ENCODE measurements at places on chromosomes 6 and 20.
A peak's percentile ranks its signal among the peaks of the same experiment; 100 is the strongest.

GRCh38 chr6:135707426-135707825 lies 144.1 kb upstream of the PDE7B start:
- no peak for DNase-seq

DNA sequence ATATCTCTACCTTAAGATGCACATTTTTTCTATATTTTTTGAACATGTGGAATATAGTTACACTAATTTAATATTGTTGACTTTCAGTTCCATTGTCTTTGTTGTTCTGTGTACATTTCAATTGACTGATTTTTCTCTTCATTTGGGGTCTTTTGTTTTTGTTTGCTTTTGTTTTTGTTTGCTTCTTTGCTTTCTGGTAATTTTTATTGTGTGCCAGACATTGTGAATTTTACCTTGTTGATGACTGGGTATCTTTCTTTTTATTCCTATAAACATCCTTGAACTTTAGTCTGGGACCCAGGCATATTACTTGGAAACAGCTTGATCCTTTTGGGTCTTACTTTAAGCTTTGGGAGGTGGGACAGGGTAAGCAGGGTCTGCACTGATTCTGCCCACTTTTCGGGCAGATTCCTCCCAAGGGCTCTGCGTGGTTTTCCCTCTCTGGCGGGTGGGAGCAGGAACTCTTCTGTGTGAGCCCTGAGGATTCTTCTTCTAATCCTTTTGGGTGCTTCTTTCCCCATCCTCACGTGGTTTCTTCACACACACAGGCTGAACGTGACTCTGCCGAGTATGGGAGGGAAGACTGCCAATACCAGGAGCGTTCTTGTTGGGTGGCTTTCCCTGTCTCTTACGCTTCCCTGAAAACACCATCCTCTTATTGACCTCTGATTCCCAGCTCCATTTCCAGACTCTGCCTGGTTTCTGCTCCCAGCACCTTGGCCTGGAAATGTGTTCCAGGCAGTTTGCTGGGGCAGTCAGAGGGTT lies 200.5 kb downstream of the ARID1B start:
- DNase-seq: no peak

DNA sequence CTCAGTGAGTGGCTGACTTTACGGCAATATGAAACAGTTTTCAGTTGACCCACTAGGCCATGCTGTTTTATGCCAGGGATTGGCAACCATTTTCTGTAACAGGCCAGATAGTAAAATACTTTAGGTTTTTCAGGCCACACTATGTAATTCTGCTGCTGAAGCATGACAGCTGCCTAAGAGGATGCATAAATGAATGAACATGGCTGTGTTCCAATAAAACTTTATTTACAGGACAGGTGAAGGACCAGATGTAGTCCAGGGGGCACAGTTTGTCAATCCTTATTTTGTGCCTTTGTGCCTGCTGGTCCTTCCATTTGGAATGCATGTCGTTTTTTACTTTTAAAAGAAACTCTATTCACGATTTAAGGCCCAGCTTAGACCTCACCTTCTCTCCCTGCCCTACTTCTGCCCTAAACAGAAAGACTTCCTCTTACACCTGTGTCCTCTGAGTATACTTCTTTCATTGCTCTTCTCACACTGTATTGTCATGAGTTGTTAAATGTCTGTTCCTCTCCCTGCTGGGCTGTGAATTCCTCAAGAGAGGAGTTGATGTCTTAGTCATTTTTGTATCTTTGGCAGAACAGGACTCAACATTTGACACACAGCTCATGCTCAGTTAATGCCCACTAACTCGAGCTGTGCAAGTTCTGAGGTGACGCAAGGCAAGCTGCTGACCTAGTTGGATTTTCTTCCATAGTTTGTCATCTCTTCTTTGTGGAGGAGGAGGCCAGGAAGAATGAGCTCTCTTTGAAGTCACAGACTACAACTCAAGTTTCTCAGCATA lies 90.1 kb upstream of the MAP7 start:
- DNase-seq: no peak

GRCh38 chr20:49482621-49483017 lies at the start of gene KCNB1:
KCNB1 (minus strand) TSS chr20:49482668; CDS start chr20:49482480, 188 bp downstream.
- peak; percentile 37 for DNase-seq

- no peak for DNase-seq
These were observed 118.3 kb downstream of the KIF13A start for GRCh38 chr6:17869010-17869752.

GRCh38 chr6:102501615-102502014 lies 1108.1 kb downstream of the GRIK2 start:
- DNase-seq: no peak

DNA sequence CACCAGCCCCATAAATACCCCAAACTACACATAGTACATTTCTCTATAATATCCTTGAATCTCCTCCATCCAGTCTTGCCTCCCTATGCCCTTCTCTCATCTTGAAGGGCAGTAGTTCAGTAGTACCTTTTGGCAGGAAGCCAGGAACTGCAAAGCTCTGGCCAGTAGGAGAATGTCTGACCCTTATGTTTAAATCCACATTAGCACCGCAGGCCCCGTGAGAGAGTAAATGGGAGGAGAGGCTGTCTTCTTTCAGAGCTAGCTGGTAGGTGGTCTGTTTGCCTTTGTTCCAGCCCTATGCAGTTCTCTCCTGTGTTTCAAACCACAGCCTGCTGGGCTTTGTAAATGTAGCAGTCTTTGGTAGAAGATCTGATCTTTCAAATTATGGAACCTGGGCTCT lies 690.7 kb downstream of the DOK5 start:
- no peak for DNase-seq
